ENCODE measurements at places on chromosomes 7 and 10.

DNA sequence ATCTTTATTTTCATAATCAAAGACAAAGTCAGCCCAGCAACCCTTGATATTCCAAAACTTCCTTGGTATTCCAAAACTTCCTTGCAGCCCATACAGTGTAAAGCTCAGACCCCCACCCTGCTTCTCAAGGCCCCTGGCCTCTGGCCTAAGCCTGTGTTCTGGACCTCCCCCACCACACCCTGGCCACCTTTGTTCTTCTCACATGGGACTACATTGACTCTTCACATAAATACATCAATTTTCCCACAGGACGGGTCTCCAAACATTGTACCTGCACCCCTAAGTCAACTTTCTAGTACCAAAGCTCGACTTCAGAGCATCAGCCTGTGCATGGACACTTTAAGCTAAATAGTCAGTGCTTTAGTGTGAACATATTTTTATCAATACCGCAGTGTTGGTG lies 40.7 kb downstream of the DRGX start:
- no peak for DNase-seq

- DNase-seq, result no peak
These were observed 6.0 kb upstream of the TAS2R38 start for GRCh38 chr7:141979568-141979967.

- no peak for DNase-seq
These were observed 7.4 kb downstream of the ADCYAP1R1 start for GRCh38 chr7:31059551-31059950.

DNA sequence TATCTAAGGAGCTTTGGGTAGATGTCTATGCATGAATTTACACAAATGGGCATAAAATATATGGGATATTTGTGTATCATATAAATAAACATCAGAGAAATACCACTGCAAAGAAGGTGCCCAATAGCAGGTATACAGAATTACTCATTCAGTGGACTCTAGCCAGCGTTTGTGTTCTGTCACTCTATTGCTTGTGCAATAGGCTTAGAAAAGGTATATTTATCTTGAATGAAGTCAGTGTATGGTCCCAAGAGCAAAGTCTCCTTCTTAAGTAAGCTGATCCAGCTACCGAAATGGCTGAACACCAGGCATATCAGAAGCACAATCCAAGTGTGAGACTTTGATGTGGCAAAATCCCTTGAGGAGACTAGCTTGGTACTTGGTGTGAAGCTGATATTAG lies 1058.4 kb downstream of the SORCS1 start:
- DNase-seq, result no peak

DNA sequence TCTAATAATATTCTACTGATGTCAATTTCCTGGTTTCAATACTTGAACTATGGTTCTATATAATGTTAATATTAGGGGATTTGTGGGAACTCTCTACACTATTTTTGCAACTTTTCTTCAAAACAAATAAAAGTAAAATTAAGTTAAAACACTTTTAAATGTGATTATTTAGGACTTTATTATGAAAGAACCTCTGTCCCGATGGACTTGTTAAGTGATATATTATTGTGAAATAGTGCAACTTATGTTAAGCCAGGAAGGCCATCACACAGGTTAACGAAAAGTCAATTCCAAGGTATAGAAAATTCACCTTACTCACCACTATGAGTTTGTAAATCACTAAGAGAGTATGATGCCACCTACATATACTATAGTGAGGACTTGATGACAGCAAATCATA lies 79.2 kb downstream of the IMMP2L start:
- DNase-seq, result no peak

- DNase-seq, result no peak
These were observed 66.9 kb downstream of the GOLGA7B start for GRCh38 chr10:97916586-97916985.

DNA sequence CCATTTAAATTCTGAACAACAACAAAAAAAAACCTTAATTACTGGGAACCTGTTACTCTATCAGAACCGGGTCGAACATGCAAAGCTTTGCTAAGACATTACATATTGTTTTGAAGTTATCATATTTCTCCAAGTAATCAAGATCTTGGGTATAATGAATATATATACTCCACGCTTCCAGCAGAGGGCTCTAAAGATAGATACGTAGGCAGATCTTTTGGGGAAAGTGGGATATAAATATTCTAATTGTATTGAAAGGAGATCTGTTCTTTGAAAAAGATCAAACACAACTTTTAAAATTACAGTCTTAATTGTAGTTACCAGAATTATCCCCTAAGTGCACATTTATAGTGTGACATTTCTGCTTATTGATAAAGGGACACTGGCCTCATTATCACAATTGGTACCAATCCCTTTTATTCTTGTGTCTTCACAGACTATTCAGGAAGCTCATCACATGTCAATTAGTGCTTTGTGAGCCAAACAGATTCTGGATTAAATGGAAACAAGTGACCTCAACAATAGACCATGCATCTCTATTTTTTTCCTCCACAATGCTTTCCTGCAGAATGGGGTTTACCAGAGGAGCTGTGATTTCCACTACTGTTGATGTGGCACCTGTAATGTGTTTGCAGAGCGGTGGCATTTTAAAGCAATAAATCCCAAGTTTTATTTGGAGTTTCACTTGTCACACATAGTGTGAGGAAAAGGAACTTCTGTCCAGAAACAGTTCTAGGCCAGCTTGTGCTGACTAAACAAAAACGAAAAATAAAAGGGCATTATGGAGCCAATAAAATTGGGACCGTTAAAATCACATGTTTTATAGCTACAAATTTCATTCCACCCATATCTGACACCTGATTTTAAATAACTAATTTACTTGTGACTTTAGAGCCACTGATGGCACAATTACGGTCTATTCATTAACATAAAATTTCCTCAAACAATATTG lies 122.4 kb downstream of the CTTNBP2 start:
- no peak for DNase-seq

GRCh38 chr10:5741276-5741675 lies 56.6 kb downstream of the TASOR2 start:
- no peak for DNase-seq

DNA sequence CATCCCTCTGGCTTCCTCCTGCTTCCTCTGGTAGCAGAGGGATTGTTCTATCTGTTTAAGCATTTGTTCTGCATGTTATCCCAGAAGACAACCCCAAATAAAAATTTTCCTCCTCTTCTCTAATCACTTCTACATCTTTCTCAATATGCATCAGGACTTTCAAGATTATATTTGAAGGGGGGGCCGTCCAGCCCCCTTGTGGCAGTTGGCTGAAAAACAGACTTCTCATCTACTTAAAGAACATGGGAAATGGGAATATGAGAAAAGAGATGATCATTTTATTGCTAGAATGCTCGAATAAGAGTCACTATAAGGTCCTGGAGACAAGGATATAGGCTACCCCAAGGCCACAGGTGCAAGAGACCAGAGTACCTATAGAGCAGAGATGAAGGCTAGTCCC lies 466.0 kb downstream of the REEP3 start:
- no peak for DNase-seq

DNA sequence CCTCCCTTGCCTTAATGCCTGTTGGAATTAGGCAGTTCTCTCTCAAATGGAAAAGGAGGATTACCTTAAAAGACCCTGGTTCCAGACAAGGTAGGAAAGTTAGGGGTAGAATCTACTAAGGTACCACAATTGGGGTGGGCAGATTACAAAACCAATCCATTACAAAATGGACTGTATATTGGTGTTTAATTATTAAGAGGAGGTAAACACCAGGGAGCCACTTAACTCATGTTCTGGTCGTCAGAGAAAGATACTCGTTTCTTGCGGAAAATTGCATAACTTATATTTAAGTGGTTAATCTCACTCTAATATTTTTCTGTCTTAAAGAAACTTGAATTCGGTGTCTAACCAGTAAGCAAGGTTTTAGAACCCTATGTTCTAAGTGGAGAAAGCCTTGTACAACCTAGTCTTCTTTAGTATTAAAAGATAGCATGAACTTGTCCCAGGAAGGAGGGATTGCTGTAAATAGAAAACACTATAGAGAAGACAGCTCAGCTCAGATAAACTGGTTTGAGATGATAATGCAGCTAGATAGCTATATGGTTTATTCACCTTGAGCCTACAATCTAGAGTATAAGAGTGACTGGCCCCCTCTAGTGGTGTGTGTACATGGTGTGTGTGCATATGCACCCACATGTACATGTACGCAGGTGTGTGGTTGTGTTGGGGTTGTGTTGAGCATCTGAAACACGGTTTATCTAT lies 58.0 kb upstream of the STRIP2 start:
- peak; percentile 11 for DNase-seq

DNA sequence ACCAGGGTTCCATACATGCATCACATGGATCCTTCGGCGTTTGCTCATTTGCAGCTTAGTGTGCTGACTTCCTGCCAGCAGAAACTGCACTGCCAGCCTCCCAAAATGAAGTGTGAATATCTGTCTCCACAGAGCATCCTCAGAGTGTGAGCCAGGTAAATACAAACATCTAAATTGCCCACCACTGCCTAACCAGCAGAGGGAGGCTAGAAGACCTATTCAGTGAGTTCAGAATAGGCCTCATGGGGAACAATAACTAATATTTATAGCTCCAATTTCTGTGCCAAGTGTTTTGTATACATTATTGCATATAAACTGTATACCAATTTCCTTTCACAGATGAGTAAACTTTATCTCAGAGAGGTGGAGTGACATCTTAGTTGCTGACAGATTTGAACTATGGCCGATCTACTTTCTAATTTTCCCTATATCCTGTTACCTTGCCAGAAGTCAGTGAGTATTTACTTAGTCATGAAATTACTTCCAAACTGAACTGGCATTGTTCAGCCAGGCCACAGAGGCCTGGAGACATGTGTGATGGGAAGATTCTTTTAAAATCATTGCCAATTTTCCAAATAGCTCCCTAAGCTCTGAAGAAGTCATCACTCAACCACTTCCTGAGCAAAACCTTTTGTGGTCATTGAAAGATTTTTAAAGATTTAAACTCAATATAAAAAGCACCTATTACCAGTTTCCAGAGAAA lies 926.5 kb upstream of the GHITM start:
- no peak for DNase-seq

- DNase-seq, result no peak
These were observed 105.1 kb downstream of the NRP1 start for GRCh38 chr10:33229252-33229948.

- no peak for DNase-seq
These were observed 19.7 kb downstream of the ESYT2 start for GRCh38 chr7:158809596-158809995.

- no peak for DNase-seq
These were observed 35.9 kb upstream of the HDAC9 start for GRCh38 chr7:18459484-18460245.

DNA sequence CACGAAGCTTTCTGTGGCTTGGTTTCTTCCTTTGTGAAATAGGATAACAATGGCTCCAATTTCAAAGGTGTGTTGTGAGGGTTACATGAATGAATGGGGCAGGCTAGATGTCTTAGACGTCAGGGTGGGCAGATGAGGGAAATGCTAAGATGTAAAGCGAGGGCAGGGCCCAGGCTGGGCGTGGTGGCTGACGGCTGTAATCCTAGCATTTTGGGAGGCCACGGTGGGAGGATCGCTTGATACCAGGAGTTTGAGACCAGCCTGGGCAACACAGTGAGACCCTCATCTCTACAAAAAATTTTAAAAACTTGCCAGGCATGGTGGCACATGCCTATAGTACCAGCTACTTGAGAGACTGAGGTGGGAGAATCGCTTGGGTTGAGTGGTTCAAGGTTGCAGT lies 607.7 kb upstream of the FOXK1 start:
- no peak for DNase-seq

DNA sequence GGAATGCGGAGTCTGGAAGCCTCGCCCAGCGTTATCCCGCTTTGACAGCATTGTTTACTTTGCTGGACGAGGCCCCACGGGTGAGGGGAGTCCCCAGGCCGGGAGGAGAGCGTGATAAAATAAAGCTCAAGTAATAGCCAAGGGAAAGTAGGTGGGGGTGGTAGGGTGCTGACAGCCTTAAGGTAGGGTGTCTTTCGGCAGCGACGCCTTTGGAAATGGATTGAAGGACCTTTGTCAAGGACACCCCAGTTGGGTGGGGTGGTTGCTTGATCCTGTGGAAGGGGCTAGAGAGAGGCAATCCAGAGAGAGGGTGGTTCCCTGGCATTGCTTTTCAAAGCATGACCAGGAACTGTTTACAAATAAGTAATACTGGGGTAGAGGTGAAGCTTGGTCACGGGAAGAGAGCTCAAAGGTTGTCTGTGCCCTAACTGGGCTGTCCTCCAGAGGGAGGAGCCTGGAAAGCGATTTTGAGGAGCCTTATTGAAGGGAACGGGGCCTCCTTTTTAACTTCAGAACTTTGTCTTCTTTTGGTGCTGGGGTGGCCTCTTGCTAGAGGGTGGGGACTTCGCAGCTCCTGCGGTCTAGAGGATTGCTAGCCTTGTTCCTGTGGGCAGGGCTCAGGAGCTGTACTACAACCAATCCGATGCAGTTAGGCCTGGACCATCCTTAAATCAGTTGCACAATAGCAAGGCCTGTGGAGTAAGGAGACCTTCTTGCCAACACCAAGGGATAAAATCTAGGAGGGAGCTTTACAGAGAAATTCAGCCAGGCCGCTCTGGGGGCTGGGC lies 1.3 kb downstream of the EIF4EBP2 start:
- no peak for DNase-seq

DNA sequence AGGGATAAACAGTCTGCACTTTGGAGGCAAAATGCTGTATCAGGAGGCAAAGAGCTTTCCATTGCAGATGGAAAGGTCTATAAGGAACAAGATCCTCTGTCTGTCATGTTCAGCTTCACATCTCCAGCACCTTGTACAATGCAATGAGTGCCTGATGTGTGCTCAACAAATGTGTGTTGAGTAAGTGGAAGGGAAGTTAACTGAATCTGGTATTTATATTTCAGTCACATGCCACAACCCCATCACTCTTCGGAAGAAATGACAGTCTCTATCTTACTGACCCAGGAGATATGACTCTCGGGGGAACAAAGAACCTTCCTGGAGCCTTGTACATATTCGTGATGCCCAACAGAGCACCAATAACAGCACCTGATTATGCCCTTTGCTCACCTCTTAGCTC lies 20.0 kb upstream of the DNAJC1 start:
- no peak for DNase-seq

GRCh38 chr10:131822692-131823245 lies 78.0 kb upstream of the PPP2R2D start:
- DNase-seq, result no peak

DNA sequence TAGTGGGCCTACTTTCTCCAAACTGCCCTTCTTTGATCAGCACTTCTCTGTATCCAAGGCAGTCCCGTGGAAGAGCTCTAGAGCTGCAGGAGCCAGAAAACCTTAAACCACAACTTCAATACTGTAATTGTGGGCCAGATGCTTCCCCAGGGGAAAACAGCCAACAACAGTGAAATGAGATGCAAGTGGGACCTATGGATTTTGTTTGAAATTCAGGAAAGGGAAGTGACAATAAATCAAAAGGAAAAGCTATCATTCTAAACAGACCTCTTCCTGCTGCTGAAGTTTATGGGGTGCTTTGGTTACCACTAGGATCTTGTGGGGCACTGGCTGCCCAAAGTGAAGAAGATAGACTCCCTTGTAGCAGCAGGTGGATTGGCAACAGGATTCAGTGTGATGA lies 1031.7 kb downstream of the LRMDA start:
- DNase-seq, result no peak

DNA sequence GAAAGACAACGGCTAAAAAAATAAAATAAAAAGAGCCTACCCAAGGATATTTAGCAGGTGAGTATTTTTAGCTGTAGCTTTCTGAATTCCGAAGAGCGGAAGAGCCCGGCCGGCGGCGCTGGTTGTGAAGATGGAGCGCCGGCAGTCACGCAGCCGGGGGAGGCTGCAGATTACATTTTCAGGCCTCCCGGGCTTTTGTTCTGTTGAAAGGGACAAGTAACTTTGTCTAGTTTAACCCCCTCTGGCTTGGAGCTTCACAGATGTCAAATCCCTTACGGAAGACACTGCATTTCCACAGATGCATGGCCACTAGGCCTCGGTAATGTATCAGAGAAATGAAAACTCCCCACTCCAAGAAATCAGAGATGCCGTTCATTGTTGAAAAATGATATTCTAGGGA lies 497.6 kb upstream of the MKI67 start:
- DNase-seq, result no peak
